Glomerular endothelial cell (primary cell): ENCODE measurements at places on chromosomes 7 and 10.

DNA sequence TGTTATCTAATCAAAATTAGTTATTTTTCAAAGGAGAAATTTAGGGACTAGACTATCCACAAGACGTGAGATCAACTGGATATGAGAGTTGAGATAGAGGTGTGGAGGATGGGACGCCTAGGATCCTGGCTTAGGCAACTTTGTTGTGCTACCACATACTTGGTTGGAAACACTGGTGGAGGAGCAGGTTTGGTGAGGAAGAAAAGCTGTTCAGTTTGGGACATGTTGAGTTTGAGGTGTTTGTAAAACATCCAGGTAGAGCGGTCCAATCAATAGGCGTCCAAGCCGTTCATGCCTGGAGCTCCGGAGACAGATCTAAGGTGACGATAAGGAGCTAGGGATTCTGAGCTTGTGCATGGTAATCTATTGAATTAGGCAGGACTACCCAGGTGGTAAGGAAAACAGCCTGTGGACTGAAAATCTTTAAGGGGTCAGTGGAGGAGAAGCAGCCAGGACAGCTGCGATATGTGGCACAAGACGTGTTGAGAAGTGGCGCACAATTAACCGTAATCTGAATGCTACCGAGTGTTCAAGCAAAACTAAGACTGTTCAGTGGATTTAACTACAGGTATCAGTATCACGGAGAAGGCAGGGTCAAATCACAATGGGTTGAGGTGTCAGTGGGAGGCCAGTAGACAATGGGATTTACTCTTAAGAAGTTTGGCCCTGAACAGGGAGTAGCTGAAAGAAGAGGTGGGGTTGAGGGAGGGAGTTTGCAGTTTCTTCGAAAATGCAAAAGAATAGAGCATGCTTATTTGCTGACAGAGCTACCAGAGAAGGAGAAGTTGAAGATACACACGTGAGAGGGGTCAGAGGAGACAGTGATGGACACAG, 16.1 kb upstream of the TRPV6 start:
- DNase-seq = no peak

DNA sequence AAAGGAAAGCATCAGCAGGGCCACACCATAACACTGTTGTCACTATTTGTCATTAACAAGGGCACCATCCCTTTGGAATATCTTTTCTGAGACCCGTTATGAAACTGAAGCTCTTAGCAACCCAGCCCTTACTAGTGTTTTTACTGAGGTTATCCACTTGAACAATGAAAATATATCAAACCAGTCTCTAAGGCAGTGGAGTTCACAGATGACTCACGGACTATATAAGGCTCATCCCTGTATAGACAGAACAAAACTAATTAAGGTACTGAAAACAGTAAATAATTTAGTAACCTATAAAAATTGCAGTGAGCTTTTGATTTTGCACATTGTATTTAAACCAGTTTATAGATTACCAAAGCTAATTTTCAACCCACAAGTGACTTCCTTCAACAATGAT, 196.0 kb downstream of the ELAPOR2 start:
- no peak for DNase-seq

DNA sequence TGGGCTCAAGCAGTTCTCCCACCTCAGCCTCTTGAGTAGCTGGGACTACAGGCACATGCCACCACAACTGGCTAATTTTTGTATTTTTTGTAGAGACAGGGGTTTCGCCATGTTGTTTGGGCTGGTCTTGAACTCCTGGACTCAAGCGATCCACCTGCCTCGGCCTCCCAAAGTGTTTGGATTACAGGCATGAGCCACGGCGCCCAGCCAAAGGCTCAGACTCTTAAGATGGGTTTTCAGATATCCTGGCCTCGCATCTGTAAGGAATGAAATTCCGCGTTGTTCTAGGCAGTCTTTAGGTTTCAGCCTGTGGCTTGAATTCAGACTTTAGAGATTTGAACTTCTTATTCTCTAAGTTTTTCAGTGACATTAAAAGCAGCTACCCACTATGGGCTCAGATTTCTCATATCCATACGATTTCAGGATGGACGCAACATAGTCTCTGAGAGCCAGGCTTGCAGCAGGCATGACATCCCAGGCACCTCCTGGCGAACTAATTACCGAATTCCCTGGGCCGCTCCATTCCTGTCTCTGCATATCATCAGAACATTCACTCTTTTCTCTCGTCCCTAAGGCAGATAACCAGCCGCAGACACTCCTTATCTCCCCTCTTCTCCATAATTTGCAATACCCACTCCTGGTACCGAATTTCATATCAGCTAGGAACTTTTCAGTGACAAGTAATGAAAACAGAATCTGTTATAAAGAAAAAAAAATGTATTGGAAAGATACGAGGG, 29.7 kb downstream of the IL15RA start:
- DNase-seq = no peak

DNA sequence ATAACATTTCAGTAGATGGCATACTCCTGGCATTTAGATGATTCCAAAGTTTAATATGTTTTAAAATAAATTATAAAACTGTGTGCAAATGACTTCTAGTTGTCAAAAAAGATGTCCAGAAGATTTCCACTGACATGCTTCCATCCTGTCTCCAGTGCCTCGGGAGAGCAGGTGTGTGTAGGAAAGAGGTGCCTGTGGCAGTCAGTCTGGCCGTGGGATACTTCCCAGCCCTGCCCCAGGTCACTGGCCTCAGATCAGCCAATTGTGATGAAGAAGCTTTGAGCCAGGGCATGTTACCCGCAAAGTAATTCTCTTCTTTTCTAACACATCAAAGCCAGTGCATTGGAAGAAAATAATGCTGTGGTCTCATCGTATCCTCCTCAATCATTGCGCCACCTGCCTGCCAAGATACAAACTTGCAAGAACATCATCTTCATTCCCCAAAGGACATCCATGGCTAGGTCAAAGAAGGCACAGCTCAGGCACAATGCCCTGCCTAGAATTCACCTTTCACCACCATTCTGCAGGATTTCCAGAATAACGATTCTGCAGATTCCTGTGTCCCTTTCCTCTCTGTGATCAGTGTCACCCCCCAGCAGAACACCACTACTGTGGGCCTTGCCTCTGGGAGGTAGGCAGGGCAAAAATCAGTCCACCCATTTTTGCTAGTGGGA, 6.3 kb upstream of the KCNMA1 start:
- no peak for DNase-seq

DNA sequence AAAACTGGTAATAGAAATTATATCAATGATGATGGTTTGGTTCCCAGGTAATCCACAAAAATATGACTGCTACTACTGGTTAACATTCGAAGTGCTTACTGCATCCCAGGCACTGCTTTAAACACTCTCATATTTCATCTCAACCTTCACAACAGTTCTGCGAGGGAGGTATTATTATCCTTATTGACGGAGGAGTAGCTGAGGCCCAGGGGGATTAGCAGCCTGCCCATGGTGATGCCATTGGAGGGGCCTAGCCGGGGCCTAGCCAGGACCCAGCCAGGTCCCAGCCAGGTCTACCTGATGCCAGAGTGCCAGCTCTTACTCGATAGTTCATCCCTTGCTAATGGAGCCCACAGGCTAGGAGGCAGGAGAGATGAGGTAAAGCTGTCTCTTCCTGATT, 217.1 kb downstream of the FAM107B start:
- DNase-seq = no peak

GRCh38 chr7:45202625-45203024, 45.0 kb downstream of the RAMP3 start:
- no peak for DNase-seq

DNA sequence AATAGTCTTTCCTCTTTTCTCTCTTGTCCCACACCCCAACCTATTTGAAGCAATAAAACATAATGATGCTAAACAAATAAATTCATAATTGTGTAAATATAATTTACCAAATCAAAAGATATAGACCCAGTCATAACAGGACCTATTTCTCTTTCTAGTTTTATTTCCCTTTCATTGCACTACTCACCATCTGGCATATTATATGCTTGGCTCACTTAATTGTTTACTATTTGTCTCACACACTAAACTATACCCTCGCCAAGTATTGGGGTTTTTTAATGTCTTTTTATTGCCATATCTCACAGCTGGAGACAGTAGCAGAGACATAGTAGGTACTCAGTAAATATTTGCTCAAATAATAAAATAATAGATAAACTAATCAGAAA, 597.5 kb upstream of the PCDH15 start:
- DNase-seq = no peak

- DNase-seq = no peak
These were observed 53.6 kb upstream of the CHCHD3 start for GRCh38 chr7:133135451-133135850.
